Esophagus squamous epithelium (tissue), 5 donors: ENCODE measurements at places on chromosomes 11 and 22. TPM values are rescaled to one million over a fixed set of nuclear protein-coding genes. Genes with fewer than 3 reads are reported as not detected.

Gene BTG4
- total RNA-seq = not detected

GRCh38 chr11:129546266-129546665 is 170.6 kb downstream of the BARX2 start:
- H3K27me3 ChIP-seq = no peaks in the 10 kb centered on the region
- no peak for DNase-seq
- H3K36me3 ChIP-seq = no peaks in the 10 kb centered on the region
- no peak overlapping the region for H3K27ac ChIP-seq
- no peaks in the 10 kb centered on the region for H3K4me1 ChIP-seq

DNA sequence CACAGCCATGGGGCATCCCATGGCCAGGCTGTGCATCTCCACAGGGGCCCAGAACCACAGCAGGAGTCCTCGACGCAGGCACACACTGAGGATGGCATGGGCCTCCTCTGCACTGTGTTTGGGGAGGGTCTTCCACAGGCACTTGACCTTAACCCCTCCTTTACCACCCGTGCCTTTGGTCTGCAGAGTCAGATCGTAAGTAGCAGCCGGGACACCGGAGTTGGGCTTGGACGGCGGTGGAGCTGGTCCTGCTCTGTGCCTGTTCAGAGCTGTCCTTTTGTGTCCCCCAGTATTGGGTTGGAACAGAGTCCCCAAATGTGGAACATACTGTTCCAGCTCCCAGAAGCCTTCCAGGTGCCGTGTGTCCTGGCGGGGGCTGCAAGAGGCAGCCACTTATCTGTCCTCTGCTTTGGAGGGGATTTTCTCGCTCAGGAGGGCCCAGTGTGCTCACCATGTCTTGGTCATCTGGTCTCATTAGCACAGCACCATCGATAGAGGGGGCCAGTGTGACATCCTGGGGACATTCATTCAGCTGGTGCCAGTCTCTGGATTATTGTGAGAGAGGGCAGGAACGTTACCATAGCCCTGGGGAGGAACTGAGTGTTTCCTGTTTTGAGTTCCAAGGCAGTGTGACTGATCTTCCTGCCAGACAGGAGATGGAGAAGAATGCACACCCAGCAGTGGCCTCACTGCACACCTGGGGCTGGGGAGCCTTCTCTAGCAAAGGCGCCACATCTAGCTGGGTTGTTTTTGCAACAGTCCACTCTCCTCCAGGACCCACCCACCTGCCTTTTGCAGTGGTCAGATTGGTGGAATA is 12.4 kb downstream of the CRELD2 start:
- peaks cover 13% of the 10 kb centered on the region for H3K36me3 ChIP-seq
- H3K27ac ChIP-seq = no peak overlapping the region
- no peak for DNase-seq
- no peaks in the 10 kb centered on the region for H3K27me3 ChIP-seq
- H3K4me3 ChIP-seq = no peak overlapping the region

DNA sequence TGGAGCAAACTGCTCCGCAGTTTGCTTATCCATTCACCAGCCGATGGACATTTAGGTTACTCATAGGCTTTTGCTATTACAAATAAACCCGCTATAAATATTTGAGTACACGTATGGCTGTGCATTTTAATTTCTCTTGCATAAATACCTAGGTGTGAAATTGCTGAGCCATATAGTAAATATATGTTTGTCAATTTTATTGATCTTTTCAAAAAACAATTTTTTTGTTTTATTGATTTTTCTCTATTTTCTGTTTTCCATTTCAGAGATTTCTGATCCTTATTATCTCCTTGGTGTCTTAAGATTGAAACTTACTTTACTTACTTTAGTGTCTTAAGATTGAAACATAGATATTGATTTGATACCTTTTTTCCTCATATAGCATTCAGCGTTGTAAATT is 4.5 kb downstream of the ZNF74 start:
- no peak overlapping the region for H3K27ac ChIP-seq
- H3K27me3 ChIP-seq = no peaks in the 10 kb centered on the region
- DNase-seq = no peak
- H3K4me1 ChIP-seq = no peaks in the 10 kb centered on the region
- H3K4me3 ChIP-seq = no peak overlapping the region

DNA sequence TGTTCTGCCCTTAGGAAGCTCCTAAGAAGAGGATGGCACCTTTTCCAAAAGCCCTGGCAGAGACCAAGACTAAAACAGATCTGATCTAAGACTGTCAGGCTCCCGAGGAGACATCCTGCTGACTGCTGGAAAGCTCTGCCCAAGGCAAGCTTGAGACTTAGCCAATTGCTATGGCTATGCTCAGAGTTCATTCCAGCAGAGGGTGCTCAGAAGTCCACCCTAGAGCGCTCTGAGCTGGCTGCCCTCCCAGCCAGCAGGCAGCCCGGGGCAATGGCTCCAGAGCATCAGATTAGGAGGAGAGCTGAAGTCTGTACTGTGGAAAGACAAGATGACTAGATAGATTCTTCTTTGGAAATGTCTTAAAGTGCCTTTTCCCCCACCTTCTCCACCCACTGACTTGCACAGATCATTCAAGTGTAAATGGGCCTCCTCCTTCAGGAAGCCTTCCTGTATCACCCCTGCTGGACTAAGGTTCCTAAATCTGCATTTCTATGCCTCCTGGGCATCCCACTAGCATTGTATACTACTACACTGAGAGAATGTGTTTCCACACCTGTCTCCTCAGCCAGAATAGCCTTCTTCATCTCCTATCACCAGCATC is 23.4 kb downstream of the LRRC55 start:
- H3K27me3 ChIP-seq = no peaks in the 10 kb centered on the region
- no peaks in the 10 kb centered on the region for H3K36me3 ChIP-seq
- H3K27ac ChIP-seq = no peak overlapping the region
- no peak for DNase-seq
- H3K4me1 ChIP-seq = peaks cover 40% of the 10 kb centered on the region

Gene PAMR1
- 9.2 TPM for total RNA-seq

Gene RASSF10
- total RNA-seq = 11.5 TPM

- DNase-seq = no peak
- H3K4me1 ChIP-seq = no peaks in the 10 kb centered on the region
- H3K36me3 ChIP-seq = no peaks in the 10 kb centered on the region
- no peaks in the 10 kb centered on the region for H3K27me3 ChIP-seq
- H3K27ac ChIP-seq = no peak overlapping the region
- H3K4me3 ChIP-seq = no peak overlapping the region
Observed at GRCh38 chr11:127392575-127392974, 392.0 kb upstream of the KIRREL3 start.

Gene KDM2A
- total RNA-seq = 33.4 TPM

Gene MPEG1
- 0.04 TPM for total RNA-seq

Gene OR8B12
- not detected for total RNA-seq

Gene PRDM11
- 6.2 TPM for total RNA-seq

Gene MEI1
- 0.75 TPM for total RNA-seq

Gene YAP1
- total RNA-seq = 177 TPM

GRCh38 chr11:78420796-78421209 is 3.2 kb upstream of the GAB2 start:
- H3K27ac ChIP-seq = no peak overlapping the region
- no peak for DNase-seq
- peaks cover 17% of the 10 kb centered on the region for H3K4me1 ChIP-seq

GRCh38 chr11:35723913-35724312 is 61.3 kb downstream of the TRIM44 start:
- H3K4me1 ChIP-seq = no peaks in the 10 kb centered on the region
- H3K36me3 ChIP-seq = no peaks in the 10 kb centered on the region
- no peak overlapping the region for H3K27ac ChIP-seq
- no peaks in the 10 kb centered on the region for H3K27me3 ChIP-seq

Gene USP2
- total RNA-seq = 9.6 TPM

GRCh38 chr11:95608093-95608492 is 181.5 kb downstream of the FAM76B start:
- H3K27me3 ChIP-seq = no peaks in the 10 kb centered on the region
- no peak overlapping the region for H3K27ac ChIP-seq
- no peak overlapping the region for H3K4me3 ChIP-seq
- no peak for DNase-seq
- no peaks in the 10 kb centered on the region for H3K36me3 ChIP-seq

DNA sequence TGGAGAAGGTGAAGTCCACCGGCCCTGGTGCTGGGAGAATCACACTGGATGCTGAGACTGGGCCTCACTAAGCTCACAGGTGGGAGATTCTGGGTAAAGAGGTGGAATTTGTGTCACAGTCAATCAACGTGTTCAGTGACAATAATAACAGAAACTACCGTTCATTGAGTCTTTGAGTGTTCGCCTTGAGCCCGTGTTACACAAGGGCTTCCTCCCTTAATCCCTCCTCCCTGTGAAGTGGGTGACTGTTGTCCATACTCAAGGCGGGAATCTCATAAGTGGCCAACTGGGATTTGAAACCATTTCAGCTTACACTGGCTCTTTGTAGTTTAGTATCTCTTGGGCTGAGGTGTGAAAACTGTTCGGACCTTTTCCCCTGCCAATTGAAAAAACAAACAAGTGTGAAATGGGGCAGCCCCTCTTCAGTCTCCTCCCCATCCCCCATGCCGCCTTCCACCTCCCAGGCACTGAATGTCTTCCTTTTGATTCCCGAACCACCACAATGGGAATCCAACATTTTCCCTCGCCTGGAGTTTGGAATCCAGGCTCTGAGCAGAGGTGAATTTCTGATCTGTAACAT is 502.4 kb downstream of the MIAT start:
- H3K4me3 ChIP-seq = no peak overlapping the region
- H3K27ac ChIP-seq = no peak overlapping the region
- H3K4me1 ChIP-seq = no peaks in the 10 kb centered on the region
- no peak for DNase-seq

DNA sequence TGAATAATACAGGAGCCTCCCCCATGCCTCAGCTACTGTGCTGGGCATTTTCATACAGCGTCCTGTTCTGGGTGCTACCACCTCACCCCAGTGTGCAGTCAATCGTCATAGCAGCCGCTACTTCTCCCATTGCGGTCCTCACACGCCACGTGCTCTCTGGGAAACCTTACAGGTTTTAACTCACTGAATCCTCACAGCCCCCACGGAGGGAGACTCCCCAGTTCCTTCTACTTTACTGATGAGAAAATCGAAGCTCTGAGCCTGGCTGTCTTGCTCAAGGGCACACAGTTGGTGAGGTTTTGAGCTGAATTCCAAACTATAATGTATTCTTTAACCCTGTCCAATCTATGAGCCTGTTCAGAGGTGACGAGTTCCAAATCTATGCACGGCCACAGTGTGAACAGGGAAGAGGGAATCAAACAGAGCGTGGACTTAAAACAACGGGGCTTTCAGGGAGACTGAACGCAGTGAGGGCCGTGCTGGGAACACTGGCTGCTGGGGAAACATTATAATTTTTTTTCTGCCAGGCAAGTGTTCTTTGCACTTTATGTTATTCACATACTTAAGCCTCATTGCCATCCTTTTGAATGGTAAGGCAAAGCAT is 421.5 kb downstream of the BRD1 start:
- no peaks in the 10 kb centered on the region for H3K36me3 ChIP-seq
- no peak for DNase-seq
- H3K27me3 ChIP-seq = no peaks in the 10 kb centered on the region
- no peak overlapping the region for H3K4me3 ChIP-seq
- no peaks in the 10 kb centered on the region for H3K4me1 ChIP-seq

DNA sequence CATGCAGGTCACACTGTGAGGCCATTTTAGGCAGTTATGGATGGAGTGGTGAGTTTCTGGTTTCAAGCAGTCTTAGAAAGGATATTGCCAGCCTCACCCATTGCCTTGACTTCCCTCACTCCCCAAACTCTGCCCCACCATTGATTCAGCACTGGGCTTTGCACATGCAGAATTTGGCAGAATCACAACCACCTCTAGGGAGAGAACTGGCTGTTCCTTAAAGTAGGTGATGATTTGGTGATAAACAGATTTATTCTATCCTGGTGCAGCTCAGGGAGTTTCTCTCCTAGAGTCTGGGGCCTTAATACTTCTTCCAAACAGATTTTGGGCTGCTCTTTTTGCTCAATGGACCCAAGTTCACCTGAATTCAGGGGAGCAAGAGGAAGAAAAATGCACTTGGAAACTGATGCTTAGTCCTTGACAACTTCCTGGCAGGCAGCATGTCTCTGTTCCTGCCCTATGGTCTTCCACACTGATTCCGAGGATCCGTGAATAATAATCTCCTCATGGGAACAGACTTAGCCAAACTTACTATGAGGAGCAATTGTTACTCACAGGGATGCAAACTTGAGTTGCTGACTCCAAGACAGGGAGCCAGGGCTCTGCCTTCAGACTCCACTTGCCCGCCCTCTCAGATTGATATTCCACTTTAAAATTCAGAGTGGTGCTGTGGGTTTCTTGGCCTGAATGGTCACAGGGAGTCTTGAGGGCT is 129.7 kb upstream of the PARVA start:
- no peak for DNase-seq
- H3K27ac ChIP-seq = peak overlapping the region; percentile 68
- peaks cover 6% of the 10 kb centered on the region for H3K36me3 ChIP-seq

DNA sequence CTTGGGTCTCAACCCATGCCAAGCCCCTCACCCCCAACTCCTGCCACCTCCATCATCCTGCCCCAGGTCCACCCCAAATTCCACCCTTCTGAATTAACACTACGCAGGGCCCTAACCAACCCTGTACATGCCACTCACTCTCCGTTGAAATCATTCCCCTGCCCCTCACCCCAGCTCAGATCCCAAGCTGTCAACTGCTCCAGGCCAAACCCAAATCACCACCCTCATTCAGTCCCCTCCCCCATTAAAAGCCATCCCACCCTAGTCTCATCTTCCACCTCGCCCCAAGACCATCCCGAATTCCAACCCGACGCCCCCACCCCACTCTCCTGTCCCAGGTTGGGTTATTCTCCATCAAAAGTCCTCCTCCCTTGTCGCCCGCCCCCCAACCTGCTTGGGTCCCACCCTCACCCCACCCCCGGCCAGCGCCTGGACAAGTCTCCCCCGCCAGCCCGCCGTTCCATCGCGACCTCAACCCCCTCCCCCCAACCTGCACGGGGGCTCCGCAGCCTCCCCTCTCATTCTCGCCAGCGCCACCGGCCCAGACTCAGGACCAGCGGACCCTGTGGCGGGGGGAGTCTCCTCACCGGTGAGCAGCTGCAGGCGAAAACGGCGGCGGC is 466 bp downstream of the FAM168A start:
- peak overlapping the region; percentile 86 for H3K4me3 ChIP-seq
- peaks cover 16% of the 10 kb centered on the region for H3K4me1 ChIP-seq
- no peaks in the 10 kb centered on the region for H3K36me3 ChIP-seq
- no peaks in the 10 kb centered on the region for H3K27me3 ChIP-seq
